ENCODE measurements at places on chromosomes 11 and 22.
A peak's percentile ranks its signal among the peaks of the same experiment; 100 is the strongest.

DNA sequence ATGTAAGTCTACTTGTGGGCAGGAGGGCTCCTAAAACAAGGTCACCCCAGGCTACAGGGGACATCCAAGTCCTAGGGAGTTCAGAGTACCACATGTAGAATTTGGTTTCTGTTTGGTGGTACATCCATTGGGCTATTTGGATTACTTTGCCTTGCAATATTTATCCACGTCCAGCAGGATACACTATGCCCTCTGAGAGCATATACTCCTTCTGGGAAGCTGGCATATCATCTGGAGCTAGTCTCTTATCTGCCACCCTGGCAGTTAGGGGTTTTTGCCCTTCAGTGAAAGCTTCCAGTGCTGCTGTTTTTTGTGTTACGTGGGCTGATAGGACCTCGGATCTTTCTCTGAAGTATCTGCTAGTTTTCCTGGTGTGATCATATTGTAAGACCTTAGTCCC, 7.3 kb downstream of the LMO2 start:
- DNase-seq, result no peak

- no peak for DNase-seq
Measured at GRCh38 chr11:86664930-86665329, 7.5 kb downstream of the ME3 start.

DNA sequence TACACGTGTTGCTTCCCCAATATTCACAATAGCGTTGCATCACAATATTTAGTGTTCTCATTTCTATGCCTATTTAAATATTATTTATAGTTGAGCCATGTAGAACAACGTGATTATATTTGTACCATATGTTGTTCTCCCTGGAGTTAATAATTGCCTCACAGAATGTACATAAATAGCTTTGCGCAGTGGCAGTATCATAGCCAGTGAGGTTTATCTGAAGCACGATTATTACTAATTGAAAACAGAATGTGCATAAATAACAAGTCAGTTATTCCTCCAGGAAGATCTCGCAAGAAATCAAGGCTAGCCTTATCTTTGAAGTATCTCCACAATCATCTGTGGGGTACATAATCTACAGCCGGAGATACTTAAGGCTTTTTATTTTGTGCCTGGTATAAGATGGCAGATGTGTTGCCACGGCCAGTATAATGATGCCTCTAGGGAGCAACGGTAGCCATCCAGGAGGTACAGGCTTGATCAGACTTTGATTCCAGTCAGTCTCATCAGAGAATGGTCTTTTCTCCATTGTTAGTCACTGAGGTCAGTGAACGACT, 197.5 kb downstream of the MSANTD4 start:
- no peak for DNase-seq

GRCh38 chr22:32066820-32067219, 23.8 kb downstream of the SLC5A1 start:
- DNase-seq, result no peak

DNA sequence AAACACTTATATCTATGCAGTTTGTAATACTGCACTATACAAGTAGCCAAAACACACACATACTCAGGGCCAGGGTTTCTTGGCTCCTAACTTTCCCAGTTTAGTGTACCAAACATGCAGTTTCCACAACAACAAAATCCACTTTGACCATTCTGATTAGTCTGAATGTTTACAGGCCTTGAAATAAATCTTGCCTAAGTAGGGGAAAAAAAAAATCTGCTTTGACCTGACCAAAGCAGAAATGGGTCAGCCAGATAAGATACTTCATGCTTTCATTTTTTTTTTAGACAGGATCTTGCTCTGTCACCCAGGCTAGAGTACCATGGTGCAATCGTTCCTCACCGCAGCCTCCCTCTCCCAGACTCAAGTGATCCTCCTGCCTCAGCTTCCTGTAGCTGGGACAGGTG, 10.1 kb downstream of the PRR14L start:
- DNase-seq, result no peak

- no peak for DNase-seq
Measured at GRCh38 chr11:4191031-4191571, 96.5 kb downstream of the RRM1 start.

GRCh38 chr11:16179676-16180075, 176.7 kb downstream of the SOX6 start:
- no peak for DNase-seq

DNA sequence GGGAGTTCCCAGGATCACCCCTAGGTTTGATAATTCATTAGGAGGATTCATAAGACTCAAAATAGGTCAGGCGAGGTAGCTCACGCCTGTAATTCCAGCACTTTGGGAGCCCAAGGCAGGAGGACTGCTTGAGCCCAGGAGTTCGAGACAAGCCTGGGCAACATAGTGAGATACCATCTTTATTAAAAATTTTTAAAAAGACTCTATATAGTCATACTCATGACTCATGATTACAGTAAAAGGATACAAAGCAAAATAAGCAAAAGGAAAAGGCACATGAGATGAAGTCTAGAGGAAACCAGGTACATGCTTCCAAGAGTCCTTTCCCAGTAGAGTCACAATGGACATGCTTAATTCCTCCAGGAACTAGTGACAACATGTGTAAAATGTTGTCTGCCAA, 13.9 kb upstream of the PTS start:
- no peak for DNase-seq

DNA sequence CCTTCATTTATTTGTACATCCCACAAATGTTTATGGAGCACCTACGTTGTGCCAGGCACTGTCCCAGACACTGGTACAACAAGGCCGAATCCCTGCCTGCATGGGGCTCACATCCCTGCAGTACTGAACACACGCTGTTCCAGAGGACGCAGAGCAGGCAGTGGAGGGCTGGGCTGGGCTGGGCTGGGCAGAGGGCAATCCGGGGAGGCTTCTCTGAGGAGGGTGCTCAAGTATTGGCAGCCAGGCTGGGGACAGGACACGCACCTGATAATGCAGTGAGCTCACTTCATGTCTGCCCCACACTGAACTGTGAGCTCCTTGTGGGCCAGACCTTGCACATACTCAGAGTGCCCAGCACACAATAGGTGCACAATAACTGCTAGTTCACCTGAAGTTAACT, 34.1 kb downstream of the CYTH4 start:
- no peak for DNase-seq

DNA sequence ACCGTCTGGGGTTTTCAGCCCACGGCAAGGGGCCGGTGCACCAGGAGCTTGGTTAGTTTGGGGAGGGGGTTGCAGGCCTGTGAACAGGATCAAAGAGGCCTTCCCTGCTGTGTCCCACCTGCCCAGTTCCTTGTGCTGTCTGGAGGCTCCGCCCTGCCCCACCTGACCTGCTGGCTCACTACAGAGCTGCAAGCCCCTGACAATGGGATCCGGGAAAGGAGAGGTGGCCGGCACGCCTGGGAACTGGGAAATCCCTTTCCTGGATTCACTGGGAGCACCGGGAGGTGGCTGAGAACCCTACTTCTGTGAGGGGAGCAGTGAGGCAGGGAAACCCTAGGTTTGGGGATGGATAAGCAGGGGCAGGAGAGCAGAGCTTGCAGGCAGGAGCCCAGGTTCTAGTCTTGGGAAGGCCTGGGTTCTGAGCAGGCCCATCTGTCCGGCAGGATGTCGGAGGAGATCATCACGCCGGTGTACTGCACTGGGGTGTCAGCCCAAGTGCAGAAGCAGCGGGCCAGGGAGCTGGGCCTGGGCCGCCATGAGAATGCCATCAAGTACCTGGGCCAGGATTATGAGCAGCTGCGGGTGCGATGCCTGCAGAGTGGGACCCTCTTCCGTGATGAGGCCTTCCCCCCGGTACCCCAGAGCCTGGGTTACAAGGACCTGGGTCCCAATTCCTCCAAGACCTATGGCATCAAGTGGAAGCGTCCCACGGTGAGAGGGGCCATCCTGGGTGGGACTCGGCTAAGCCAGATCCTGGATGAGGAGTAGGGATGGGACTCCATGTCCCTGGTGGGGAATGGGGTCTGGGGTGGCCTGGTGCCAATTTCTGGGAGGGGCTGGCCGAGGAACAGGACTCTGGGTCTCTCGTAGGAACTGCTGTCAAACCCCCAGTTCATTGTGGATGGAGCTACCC, 786 bp downstream of the CAPN1 start:
- no peak for DNase-seq

DNA sequence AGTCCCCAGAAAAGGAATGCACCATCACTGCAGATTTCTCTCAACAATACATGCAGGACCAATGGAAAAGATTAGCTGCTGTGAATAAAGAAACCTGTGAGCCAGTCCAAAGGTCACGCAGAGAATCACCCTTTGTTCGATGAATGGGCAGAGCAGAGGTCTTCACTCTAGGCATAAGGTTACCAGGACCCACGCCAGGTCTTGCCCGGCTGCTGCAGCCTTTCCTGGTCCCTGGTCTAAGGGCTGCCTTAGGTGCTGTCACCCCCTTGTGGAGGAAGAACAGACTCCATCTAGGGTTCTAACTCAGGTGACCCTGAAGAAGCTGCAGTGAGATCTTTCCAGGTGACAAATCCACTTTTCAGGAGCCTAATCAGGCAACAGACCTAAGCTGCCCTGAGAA, 29.0 kb upstream of the NAP1L4 start:
- no peak for DNase-seq

GRCh38 chr22:49425356-49425755, 402.3 kb downstream of the BRD1 start:
- no peak for DNase-seq

- DNase-seq, result peak; percentile 82
Measured at GRCh38 chr11:93199616-93200015, 1.8 kb upstream of the SLC36A4 start.

GRCh38 chr11:69013009-69013951, at the start of gene MRGPRF:
Gene MRGPRF (minus strand): TSS chr11:69013246. CDS start chr11:69009901, 3,345 bp downstream.
- peak; percentile 11 for DNase-seq

- DNase-seq, result no peak
Measured at GRCh38 chr22:45880716-45881523, 96.0 kb downstream of the WNT7B start.

DNA sequence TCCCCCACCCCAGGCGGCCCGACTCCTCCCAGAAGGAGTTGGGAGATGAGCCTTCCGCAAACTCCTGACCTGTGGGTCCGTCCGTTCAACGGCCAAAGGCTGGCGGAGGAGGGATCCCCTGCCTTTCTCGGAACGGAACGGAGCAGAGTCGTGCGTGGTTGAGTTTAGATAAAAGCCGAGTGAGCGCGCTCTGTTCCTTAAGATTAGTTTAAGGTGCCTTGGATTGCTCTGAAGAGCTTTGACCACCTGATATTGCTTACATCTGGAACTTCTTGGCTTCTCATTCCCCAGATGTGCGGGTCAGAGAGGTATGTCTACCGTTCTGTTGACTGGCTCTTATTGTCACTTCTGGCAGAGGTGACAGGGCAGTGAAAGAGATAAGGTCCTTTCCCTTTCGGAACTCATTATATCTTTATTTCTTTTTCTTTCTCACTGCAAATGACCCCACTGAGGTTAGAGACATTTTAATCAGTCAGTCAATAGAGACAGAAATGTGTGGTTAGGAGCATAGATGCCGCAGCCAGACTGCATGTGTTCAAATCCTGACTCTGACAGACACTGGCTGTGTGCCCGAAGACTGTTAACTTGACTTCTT, at the start of gene TRIM6:
TSS of gene TRIM6 (plus strand) at position 31 of the 595 bp plus-strand sequence. CDS start at position 292, 261 bp downstream.
- peak; percentile 35 for DNase-seq

- DNase-seq, result no peak
Measured at GRCh38 chr11:102139081-102139498, 28.8 kb downstream of the YAP1 start.

DNA sequence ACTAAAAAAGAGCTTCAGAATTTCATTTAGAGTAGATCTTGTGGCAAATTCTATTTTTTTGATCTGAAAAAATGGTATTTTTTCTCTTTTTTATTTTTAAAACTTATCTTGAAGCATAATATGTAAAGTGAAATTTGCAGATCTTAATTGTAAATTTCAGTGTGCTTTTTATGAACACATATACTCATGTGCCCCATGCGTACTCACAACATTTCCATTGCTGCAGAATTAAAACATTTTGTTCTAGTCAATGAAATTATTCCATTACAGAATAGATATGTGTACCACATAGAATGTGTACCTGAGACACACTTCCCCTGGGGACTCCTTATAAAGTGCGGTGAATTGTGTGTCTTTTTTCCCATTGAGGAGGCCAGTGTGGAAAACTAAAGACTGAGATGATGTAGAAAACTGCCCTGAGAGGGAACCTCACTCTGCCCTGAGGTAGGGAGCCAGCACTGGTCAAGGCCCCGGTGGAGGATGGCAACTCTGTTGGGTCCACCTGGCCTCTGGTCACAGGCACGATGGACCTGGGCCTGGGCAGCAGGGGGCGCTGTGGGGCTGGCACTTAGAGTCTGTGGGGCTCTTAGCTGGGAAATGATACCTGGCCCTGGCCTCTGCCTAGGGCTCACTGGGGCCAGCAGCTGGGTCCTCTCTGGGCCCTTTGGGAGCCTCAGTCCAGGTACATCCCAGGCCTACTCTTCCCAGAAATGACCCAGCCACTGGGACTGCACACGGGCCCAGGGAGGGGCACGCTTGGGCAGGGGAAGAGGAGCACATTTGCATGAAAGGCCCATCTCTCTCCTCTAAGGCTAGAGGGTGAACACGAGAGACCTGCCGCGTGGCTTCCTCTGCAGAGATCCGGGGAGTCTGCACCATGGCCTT, 77.9 kb upstream of the TOP3B start:
- DNase-seq, result peak; percentile 80

DNA sequence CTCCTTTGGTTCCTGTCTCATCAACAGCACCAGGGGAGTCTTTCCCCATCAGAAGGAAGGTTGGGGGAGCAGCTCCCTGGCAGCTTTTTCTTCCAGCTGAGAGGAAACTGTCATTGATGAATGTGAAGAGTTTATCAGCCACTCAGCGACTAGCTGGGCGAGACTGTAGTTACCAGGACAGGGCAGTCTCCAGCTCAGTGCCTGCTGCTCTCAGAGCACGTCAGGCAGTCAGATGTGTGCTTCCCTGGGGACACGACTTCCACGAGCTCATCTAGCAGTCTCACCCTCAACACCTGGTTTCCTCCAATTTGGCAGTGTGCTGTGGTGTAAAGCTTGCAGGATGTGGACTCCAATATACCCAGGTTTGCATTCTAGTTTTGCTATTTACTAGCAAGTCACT, 12.5 kb upstream of the C1QTNF4 start:
- no peak for DNase-seq

All from CD14-positive monocyte (primary cell).